Foreskin keratinocyte (primary cell): ENCODE measurements at places on chromosomes 5 and 9. TPM values are rescaled to one million over a fixed set of nuclear protein-coding genes. Genes with fewer than 3 reads are reported as not detected.

Gene PCDHGA8
- total RNA-seq: 0.07 and 0.10 TPM in 2 replicates

Gene CCDC187
- total RNA-seq: 0.03 TPM in 1 of 2 replicates, not detected in the other

Gene CMBL
- 16.4 and 17.8 TPM in 2 replicates for total RNA-seq

Gene WDR31
- total RNA-seq: 0.71 and 1.5 TPM in 2 replicates

Gene FAM169A
- 22.9 and 25.1 TPM in 2 replicates for total RNA-seq

Gene NLN
- total RNA-seq: 37.4 and 39.1 TPM in 2 replicates

Gene PCDHGB5
- 0.99 and 3.1 TPM in 2 replicates for total RNA-seq

Gene PCDHB16
- total RNA-seq: not detected in 2 replicates

Gene LHX2
- total RNA-seq: not detected in 2 replicates

Gene CXCL14
- total RNA-seq: 0.42 and 0.44 TPM in 2 replicates

Gene NR6A1
- 0.68 and 1.0 TPM in 2 replicates for total RNA-seq

DNA sequence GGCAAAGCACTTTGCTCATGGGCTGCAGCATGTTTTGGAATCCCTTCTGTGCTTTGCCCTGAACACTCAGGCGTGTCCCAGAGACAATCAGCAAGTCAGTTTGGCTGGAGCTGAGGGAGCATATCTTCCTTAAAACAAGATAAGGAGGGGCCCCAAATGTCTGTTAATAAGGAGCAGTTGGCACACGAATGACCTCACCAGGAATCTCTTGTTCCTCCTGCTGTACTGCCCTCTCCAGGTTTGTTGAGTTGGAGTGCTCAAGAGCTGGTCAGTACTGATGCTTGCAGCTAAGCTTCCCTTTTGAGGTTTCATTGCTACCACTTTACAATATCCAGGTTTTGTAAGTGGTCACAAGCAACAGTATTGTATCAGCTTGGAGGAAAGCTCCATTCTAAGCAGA is 101.3 kb upstream of the EGFLAM start:
- DNase-seq: no peak

DNA sequence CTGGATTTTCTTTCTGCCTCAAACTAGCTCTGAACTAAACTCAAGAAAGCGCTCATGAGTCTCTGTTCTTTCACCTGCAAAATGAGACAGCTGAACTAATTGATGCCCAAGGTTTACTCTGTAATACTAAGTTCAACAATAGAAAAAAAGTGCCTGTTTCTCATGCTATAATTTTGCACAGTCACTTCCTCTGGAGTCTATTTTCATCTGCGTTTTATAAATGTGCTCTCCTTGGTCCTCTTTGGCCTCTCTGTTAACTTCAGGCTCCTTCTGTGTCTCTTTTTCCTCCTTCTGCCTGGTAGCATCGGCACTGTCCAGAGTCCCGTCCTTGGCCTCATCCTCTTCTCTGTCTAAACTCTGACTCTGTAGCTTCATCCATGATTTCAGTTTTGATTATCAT is 311.9 kb upstream of the TLE4 start:
- no peak for DNase-seq

DNA sequence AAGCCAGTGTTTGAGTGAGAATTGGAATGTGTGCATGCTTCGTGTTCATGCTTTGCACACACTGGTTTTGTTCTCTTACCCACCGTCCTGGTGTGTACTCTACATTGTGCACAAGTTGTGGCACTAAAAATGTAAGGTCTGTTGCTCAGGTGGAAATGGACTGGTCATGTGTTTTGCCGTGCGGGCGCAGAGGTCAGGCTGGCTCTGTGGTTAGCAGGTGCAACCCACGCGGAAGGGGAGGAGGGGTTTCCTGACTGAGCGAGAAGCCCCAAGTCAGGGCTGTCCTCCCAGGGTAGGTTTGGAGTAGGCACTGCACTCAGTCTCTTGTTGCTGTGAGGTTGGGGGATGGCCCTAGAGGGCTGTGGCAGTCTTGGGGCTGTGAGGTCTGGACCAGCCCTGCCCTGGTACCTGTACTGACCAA is 86.6 kb downstream of the EHMT1 start:
- DNase-seq: no peak

- DNase-seq: no peak
These were observed 48.9 kb upstream of the DMRT1 start for GRCh38 chr9:792331-793260.

DNA sequence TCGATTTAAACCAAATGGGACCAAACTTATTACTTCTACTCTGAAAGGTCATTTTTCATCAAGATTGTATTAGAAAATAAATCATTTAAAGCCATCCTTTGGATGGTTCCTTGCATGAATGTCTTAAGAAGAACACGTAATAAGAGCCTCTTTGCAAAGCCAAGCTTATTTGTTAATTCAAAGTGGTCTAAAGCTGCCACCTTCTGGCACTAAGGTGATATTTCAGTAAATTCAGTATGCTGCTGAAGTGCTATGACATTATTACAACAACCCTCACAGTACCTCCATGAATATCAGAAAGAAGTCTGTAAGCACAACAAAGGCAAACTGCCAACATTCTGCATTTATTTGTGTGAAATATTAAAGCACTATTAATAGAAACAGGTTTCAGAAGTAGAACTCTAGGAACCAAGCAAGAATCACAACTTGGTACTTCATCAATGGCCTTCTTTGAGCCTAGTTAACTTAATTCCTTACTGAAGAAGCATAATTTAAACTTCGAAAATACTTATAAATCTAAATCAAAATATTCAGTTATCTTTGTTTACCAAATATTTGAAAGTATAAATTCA is 53.1 kb upstream of the TYRP1 start:
- peak; percentile 52 for DNase-seq

- DNase-seq: no peak
These were observed 478.1 kb upstream of the SMC2 start for GRCh38 chr9:103615994-103616393.

GRCh38 chr9:125066839-125067619 is 76.3 kb downstream of the SCAI start:
- DNase-seq: no peak

DNA sequence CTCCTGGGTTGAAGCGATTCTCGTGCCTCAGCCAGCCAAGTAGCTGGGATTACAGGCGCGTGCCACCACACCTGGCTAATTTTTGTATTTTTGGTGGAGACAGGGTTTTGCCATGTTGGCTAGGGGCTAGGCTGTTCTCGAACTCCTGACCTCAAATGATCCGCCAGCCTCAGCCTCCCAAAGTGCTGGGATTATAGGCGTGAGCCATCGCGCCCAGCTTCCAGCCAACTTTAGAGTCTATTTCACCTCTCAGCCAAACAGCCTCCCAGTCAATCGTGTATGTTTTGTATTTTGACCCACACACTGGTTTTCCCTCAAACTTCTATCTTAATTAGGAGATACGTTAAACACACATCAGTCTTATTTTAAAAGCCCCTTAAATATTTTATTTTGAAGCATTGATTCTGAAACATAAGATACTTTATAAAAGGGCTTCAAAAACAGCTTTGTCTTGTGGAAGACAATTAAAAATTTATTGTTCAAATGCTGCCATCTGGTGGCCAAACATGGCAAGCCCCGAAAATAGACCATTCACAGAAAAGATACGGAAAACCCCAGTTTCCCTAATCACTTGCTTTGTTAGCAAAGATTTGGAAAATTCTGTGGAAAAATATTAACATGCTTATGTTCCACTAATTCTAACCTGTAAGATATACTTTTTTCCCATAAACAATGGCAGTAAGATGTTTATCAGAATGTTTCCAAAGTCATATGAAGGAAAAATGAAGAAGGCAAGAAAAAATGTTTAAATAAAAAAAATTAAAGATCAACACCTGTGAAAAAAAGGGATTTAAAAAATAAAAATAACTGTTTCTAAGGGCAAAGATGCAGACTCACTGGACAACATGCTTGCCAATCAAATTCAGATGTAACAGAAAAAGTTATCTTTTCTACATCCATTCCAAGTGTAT is 33.1 kb downstream of the APTX start:
- no peak for DNase-seq

DNA sequence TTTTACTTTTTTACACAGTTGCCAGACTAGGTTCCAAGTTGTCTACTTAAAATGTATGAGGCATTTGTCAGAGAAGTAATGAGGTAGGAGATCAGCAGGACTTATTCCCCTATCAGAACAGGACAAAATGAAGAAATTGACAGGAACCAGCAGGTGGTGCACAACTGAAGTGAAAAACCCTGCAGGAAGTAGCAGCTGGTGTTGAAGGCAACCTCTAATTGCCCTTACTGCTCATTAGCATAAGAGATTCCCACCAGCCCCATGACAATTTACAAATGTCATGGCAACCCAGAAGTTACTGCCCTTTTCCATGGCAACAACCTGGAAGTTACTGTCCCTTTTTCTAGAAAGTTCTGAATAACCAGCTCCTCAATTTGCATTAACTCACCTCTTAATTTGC is 5.4 kb downstream of the PCDHB15 start:
- no peak for DNase-seq

DNA sequence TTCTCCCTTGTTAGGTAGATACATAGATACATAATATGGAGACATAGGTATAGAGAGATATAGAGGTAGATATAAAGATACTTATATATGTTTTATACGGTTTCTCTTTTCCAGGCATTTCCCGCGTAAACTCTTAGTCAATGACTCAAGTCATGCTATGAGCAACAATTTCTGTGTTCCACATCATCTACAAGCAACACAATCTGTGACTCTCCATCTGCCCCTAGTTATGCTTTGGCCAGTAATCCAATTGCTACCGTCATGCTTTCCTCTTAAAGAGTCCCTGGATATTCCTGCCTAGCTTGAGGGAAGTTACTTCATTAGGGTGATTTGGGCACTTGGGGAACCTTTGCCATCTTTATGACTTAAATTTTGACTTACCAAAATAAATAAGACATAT is 129.0 kb upstream of the ADAMTS16 start:
- no peak for DNase-seq

GRCh38 chr5:116216246-116216645 is 131.4 kb downstream of the COMMD10 start:
- no peak for DNase-seq

DNA sequence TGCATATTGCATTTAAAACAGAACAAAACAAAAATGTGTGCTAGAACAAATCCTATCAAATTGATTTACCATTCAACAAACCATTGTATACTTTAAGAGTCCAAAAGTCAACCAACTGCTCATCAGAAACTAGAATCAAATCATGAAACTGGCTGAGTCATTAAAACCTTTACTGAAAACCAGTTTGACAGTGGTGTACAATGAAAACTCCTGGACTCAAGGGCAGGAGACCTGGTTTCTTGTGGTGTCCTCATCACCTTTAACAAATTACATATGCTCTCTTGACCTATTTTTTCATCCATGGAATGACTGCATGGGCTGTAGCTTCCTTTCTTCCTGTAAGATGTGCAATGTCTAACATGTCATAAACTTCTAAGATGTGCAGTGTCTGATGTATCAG is 315.3 kb upstream of the SLC30A5 start:
- no peak for DNase-seq

DNA sequence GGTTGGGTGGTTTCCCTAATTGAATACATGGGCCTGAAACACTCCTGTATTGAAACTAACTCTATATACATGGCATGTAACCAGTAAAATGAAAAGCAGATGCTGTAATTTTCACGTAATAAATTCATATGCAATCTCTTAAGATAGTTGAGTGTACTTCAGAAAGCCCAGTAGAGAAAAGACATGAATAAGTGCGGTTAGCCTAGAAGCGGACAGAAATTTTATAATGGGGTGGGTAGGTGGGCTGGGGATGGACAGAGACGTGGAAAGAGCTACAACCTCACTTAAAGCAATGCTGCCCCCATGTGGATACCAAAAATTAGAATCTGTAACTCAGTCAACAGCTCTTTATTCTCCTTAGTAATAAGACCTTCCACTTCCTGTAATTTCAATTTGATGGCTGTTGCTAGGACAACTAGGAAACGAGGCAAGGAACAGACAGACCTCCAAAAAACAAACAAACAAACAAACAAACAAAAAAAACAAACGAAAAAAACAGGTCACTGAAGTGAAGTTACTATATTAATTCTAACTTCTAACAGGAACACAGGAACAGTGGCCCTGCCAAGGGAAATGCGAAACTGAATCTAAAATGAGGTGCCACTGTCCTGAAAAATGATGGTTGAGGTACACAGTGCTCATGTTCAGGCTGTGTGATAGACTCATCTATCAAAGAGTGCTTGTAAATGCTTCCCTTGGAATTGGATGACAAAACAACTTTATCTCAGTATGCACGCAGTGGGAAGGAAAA is 103.4 kb upstream of the GNA14 start:
- DNase-seq: no peak

DNA sequence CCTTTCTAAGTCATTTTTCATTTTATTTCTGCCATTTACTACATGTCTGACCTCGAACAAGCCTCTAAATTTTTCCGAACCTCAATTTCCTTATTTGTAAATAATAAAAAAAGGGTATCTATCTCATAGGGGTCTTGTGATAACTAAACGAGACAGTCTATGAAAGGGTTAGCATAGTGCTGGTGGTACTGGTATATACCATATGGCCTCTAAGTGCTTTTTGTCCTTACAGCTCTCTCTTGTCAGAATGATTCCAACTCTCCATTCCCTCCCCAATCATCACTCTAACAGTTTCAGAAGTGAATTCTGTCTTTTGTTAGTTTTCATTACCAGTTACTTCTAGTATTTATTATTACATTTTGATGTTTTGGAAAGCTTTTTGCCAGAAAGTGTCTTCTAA is 85.5 kb upstream of the ACTBL2 start:
- DNase-seq: no peak

GRCh38 chr5:126973193-126973592 is 57.2 kb downstream of the MARCHF3 start:
- no peak for DNase-seq

DNA sequence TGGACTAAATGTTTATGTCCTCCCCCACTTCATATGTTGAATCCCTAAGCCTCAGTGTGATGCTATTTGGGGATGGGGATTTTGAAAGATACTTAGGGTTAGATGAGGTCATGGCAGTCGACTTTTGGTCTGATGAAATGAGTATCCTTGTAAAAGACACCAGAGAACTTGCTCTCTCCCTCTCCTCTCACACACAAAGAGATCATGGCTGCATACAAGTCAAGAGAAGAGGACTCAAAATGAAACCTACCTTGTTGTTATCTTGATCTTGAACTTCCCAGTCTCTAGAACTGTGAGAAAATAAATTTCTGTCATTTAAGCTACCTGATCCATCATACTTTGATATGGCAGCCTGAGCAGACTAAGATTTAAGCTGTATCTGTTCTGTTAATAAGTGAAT is 144.0 kb upstream of the HAPLN1 start:
- DNase-seq: no peak

- no peak for DNase-seq
These were observed at the start of gene LRRTM2 for GRCh38 chr5:138874771-138875551. LRRTM2 (minus strand) TSS chr5:138875335; CDS start chr5:138874911, 424 bp downstream.

GRCh38 chr5:104045987-104046386 is 483.4 kb upstream of the NUDT12 start:
- DNase-seq: no peak

- no peak for DNase-seq
These were observed 29.3 kb upstream of the NR3C1 start for GRCh38 chr5:143432658-143433239.

DNA sequence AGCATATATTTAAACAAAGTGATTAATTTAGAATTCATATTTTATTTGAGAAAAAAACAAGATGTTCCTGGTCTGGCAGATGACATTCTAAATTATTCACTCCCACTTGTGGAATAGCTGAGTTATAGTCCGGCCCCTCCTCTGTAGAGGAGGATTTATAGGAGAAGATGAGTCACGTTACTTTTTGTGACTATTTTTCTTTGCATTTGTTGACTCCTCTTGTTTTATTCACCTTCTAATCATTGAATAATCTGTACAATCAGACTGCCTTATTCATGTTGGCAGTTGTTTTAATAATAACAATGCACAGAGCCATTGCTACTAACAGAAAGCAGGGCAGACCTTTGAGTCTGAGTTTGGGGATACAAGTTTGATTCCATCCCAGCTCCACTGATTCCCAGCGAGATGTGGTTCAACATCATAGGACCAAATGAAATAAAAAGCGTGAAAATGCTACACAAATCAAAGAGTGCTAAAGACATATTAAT is 23.2 kb downstream of the DOCK8 start:
- peak; percentile 6 for DNase-seq

- no peak for DNase-seq
These were observed 89.7 kb upstream of the CCNG1 start for GRCh38 chr5:163347671-163348070.
